ENCODE measurements at places on chromosomes 12 and 14.

DNA sequence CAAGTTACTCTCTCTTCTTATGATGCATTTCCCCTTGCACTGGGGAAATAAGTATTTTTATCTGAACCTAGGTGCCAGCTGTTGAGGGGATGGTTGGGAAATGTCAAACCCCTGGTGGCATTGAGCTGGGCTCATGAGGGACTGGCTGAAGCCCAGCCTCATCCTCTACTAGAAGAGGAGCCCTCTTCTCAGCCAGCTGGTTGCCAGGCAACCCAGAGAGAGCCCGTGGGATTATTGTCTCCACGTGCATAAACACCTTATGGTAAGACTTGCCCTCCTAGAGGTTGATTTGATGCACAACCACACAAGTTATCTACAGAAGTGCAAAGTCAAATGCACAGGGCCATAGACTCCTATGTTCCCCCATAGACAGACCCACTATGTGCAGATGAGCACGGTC, 89.8 kb downstream of the WSCD2 start:
- no peak for DNase-seq

- DNase-seq = no peak
These were observed 130.1 kb upstream of the LHX5 start for GRCh38 chr12:113601656-113602263.

DNA sequence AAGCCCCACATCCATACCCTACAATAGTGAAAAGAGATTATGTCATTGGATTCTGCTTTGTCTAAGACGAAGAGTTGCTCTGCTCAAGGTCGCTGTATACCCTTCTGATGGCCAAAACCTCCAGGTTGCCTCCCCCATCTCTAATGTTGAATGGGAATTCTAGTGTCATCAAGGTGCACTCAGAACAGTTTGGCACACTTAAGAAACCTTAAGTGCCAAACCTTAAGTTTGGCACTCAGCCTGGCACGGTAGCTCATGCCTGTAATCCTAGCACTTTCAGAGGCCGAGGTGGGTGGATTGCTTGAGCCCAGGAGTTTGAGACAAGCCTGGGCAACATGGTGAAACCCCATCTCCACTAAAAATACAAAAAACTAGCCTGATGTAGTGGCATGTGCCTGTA, 1245.6 kb upstream of the SEL1L start:
- no peak for DNase-seq

DNA sequence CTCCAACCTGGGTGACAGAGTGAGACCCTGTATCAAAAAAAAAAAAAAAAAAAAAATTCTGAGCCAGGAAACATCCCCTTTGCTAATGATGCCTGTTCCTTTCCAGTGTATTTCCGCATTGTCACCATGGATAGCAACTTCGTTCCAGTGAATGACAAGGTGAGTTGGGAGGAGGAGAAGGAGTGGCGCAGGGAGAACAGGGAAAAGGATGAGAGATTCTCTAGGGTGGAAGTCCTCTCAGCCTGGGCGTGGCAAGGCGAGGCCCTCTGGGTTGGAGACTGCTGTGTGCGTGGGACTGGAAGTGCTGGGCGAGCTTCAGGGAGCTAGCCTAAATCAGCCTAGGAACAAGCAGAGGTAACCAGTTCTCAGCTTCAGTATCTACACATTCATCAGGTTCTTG, 7.2 kb downstream of the A2ML1 start:
- DNase-seq = no peak

DNA sequence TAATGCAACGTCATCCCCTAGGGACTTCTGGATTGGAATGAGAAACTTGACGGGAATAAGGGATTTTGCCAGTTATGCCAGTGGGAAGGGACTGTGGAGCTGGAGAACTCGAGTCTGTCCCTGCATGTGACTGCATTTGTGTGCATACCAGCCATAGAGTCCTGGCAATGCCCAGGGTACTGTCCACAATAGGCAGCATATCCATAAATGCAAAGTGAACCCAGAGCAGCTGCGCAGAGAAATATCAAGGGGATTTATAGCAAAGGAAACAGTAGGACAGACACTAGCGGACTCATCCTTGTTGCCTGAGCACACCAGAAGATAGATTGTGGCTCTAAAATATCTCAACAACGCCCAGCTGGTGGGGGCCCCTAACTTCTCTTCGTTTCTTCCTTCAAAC, 247.1 kb upstream of the SRRM4 start:
- DNase-seq = no peak

- DNase-seq = peak; percentile 77
These were observed 54.0 kb downstream of the ZNF664 start for GRCh38 chr12:124026755-124027745.

DNA sequence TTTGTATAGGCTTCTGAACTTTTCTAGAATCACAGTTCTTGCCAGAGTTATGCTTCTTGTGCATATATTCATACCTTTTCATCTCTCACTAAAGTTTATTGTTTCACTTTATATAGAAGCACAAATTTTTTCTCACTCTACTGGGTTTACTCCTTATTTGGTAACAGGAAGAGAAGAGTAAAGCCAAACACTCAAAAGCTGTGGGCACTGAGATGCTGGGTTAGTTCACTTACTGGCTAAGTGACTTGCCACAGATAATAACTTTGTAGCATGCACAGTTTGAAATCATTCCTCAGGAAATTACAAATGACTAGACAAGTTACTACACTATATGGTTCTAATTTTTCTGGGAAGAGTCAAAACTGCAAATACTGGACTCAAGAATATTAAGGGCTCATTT, 7.8 kb downstream of the HIGD1C start:
- DNase-seq = no peak

DNA sequence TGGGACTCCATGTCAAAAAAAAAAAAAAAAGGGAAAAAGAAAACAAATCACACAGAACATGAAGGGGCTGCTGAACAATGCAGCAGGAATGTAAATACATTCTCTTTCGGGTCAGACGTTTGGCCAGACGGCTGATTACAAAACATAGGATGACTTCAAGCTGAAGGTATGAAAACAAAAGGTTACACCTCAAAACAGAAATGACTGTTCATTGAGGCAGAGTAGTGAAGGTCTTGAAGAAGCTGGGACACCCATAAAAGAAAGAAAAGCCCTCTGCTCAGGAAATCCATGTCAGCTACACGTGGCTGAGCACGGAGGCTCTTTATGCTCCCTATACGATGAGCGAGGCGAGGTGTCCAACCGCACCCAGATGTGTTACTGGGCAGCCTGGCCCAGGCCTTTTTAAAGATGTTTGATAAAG, 37.7 kb downstream of the FGD4 start:
- no peak for DNase-seq

- peak; percentile 69 for DNase-seq
These were observed 557 bp downstream of the COPS7A start for GRCh38 chr12:6724409-6724797.

DNA sequence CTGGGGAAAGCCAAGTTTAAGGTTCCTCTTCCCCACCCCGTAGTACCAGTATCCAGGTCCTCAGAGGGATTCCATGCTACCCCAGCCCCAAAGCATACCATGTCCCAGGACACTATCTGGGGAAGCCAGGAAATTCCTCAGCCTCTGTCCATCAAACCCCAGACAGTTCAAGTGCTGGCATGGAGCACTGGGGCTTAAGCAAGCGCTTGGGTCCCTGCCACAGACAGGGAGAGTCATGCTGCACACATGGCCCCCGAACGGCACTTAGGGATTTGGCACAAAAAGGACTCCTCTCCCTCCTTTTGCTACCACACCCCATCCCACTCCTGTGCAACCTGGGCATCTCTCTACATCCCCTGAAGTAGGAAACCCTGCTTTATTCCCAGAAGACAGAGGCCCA, 21.8 kb downstream of the ADCY6 start:
- DNase-seq = no peak

DNA sequence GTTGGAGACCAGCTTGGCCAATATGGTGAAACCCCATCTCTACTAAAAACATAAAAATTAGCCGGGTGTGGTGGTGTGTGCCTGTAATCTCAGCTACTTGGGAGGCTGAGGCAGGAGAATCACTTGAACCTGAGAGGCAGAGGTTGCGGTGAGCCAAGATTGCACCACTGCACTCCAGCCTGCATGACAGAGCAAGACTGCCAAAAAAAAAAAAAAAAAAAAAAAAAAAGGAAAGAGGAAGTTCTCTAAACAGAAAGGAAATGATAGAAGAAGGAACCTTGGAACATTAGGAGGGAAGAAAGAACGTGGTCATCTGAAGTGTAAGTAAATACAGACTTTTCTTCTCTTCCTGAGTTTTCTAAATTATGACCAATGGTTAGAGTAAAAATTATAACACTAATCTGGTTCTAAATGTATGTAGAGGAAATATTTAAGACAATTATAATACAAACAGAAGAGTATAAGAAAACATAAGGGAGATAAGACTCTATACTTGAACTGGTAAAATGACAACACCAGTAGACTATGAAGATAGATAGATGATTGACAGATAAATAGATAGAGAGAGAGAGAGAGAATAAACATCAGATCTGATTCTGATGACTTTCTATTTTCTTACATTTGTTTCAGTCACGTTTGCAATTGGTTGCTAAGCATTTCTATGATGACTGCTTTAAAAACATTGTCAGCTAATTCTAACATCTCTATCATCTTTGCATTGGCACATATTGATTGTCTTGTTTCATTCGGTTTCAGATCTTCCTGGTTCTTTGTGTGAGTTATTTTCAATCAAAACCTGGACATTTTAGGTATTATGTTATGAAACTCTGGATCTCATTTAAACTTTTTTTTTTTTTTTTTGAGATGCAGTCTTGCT, 12.9 kb upstream of the CORO1C start:
- DNase-seq = peak; percentile 80

- no peak for DNase-seq
These were observed 154.9 kb downstream of the SEC23A start for GRCh38 chr14:38948171-38948570.

GRCh38 chr12:44465139-44465538, 411.0 kb downstream of the NELL2 start:
- DNase-seq = no peak

- DNase-seq = peak; percentile 6
These were observed 698 bp downstream of the ACOT6 start for GRCh38 chr14:73613046-73613383.

DNA sequence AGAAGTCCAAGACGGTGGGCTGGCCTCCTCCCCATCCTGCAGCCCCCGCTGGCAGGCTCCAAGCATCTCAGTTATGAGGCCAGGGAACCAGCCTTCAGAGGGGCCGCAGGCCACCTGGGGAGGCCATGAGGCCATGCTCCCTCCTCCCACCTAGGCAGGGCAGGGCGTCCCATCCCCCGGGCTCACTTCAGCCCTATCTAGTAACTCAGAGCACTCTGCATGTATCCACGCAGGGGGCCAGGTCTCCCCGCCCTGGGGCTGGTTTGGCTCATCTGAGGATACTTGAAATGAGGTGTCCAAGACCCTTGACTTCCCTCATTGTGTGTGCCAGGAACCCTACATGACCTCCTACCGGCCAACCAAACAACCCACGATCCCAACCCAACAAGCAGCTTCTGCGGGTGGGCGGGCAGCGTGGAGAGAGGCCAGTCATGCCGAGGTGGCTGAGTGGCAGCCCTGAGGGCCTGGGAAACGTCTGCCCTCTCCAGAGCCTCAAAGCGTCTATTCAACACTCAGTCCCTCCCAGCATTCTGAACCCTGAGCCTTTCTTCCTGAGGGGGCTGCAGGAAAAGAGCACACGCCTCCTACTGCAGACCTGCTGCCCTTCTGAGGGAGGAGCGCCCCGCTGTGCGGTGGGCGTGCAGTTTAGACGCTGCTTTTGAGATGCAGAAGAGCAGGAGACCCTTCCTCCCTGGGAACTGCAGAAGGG, 16.8 kb downstream of the ISCA2 start:
- no peak for DNase-seq

- peak; percentile 86 for DNase-seq
These were observed at the start of gene PCNX1 for GRCh38 chr14:70907176-70907995. TSS of gene PCNX1 (plus strand) at chr14:70907459. CDS start at chr14:70907851, 392 bp downstream.

DNA sequence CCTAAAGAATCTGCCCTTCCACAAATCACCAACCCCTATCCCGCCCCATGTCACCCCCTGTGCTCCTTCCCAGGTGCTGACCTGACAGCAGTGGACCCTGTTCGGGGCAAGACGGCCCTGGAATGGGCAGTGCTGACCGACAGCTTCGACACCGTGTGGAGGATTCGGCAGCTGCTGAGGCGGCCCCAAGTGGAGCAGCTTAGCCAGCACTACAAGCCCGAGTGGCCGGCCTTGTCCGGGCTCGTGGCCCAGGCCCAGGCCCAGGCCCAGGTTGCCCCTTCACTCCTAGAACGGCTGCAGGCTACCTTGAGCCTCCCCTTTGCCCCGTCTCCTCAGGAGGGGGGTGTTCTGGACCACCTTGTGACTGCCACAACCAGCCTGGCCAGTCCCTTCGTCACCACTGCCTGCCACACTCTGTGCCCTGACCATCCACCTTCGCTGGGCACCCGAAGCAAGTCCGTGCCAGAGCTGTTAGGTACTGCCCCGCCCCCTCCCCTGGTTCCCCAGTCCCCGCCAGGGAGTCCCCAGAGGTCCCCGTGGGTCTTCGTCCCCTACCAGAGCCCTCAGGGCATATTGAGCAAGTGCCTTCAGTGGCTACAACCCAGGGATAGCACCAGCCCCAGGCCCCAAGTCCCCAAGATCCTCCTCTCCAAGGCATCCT, 2.7 kb downstream of the ANKRD33 start:
- no peak for DNase-seq

GRCh38 chr14:87960013-87960787, 32.8 kb downstream of the GALC start:
- no peak for DNase-seq

- peak; percentile 57 for DNase-seq
These were observed at the start of gene SYNJ2BP for GRCh38 chr14:70416725-70417349. TSS of gene SYNJ2BP (minus strand) at chr14:70417090. CDS start at chr14:70416963, 127 bp downstream.

GRCh38 chr12:120902846-120903411, 1.2 kb downstream of the SPPL3 start:
- DNase-seq = no peak

DNA sequence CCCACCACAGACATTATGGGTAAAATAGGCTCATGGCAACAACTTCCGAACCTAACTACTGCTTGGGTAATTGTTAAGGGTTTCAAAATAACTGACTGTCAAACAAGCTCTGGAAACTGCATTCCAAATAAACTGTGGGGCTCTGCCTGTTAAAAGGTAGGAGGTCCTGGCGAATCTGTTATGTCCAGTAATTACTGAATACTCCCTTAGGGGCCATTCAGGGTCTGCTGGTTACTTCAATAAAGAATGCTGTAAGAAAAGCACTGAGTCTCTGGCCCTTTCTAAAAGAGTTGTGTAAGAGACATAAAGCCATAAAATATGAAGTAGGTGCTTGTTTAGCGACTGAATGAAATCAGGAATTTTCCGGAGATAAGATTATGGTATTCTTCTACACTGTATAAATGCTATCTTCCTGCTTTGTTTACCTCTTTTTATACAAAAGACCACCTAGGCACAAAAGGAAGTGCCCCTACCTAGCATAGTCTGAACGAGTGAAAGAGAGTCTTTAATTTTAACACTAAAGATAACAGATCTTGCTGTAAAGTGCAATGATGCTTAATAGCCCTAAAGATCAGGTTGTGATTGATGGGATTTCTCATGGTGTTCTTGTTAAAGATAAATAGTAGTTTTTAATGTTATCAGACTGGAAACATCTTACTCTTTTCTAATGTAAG, 127.8 kb downstream of the FBXL14 start:
- DNase-seq = no peak

DNA sequence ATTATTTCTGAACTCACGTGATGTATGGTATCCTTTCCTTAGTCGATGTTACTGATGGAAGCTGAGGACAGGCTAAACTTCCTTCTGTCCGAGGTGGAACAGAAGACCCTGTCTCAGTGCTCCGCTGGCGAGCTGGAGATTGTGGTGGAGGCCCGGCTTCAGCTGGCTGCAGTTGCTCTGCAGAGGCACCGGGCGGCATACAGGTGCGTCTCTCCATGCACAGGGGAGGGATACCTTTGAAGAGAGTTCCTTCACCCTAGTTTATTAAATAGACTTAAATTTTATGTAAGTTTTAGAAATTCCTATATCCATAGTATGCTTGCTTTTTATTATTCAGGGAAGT, 186.7 kb upstream of the NEDD1 start:
- no peak for DNase-seq

- no peak for DNase-seq
These were observed 886 bp downstream of the SIX1 start for GRCh38 chr14:60648249-60648933.

All from inflammatory macrophage treated with lipopolysaccharide for 4 hours (primary cell).